ENCODE measurements at places on chromosomes 6 and 20. TPM values are rescaled to one million over a fixed set of nuclear protein-coding genes. Genes with fewer than 3 reads are reported as not detected.

Gene ORC3
- 21.0 TPM for total RNA-seq

Gene LST1
- total RNA-seq = 7.5 TPM

Gene AGPAT4
- 6.9 TPM for total RNA-seq

Gene CFAP206
- total RNA-seq = not detected

Gene CYB5R4
- 10.7 TPM for total RNA-seq

Gene RBPJL
- not detected for total RNA-seq

Gene SOX18
- 4.8 TPM for total RNA-seq

Gene KCNS1
- not detected for total RNA-seq

Gene REM1
- 5.7 TPM for total RNA-seq

Gene PHF20
- total RNA-seq = 49.2 TPM

Gene LYRM2
- 33.3 TPM for total RNA-seq

Gene TSHZ2
- 32.7 TPM for total RNA-seq

Gene CRISP1
- total RNA-seq = not detected
